ENCODE measurements at places on chromosomes 7 and 10. TPM values are rescaled to one million over a fixed set of nuclear protein-coding genes. Genes with fewer than 3 reads are reported as not detected.

DNA sequence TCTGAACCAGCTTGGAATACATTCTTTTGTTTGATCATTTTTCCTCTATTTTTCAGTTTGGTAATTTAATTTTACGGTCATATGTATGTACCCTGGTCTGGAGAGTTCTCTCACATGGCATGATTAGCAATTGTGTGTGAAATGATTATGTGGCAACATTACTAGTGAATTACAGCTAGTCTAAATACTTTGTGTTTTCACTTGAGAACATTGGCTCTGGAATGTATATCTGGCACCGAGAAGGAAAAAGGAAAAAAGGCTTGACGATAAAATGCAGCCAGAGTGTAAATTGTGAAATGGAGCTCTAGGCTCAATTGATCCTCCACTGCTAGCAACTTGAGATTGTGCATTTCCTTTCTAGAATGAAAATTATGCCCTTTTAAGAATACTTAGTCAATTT is 397.2 kb downstream of the EXOC4 start:
- H3K4me3 ChIP-seq, result no peak overlapping the region
- peaks cover 3% of the 10 kb centered on the region for H3K36me3 ChIP-seq
- no peak overlapping the region for H3K27ac ChIP-seq
- H3K27me3 ChIP-seq, result peaks cover 15% of the 10 kb centered on the region
- DNase-seq, result no peak
- H3K4me1 ChIP-seq, result peaks cover 7% of the 10 kb centered on the region

DNA sequence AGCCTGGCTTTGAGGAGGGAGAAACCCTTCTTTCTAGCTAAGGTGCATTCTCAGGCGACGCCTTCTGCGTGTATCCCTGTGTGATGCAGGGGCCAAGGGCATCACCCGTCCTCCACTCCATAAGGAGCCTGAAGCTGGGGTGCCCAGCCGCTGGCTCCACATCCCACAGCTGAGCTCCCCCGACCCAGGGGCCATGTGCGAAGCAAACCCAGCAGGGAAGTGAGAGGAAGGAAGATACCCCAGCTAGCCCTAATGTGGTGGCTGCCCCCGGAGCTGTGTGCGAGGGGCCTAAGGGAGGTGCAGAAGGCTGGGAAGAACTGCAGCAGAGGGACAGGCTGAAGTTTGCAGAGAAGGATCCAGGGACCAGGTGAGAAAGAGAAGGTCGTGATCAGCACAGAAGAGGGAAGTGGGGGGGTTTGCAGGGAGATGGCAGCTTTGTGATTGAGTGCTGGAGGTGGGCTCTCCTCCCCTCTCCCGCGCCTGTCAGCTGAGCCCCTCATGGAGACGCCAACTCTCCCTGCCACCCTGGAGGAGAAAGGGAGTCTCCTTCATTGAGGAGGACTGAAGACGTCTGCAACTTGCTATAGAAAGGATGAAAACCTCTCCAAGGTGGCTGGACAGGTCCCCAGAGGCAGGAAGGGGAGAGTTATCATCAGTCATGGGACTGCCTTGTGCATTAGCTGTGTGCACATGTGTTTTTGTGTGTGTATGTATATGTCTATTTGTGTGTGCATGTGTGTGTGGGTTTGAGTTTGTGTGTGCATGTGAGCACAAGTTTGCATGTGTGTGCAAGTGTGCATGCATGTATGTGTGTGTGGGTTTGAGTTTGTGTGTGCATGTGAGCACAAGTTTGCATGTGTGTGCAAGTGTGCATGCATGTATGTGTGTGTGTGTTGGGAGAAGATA is 3.5 kb upstream of the CALML5 start:
- H3K27ac ChIP-seq, result peak overlapping the region; percentile 45
- DNase-seq, result no peak
- H3K4me3 ChIP-seq, result peak overlapping the region; percentile 39
- peaks cover 32% of the 10 kb centered on the region for H3K4me1 ChIP-seq
- no peaks in the 10 kb centered on the region for H3K36me3 ChIP-seq

- no peak overlapping the region for H3K4me3 ChIP-seq
- H3K27me3 ChIP-seq, result no peaks in the 10 kb centered on the region
- no peaks in the 10 kb centered on the region for H3K36me3 ChIP-seq
- DNase-seq, result no peak
- H3K4me1 ChIP-seq, result peaks cover 37% of the 10 kb centered on the region
These were observed 9.7 kb upstream of the EDRF1 start for GRCh38 chr10:125709553-125710474.

Gene EFCAB10
- not detected for total RNA-seq

GRCh38 chr10:131677671-131678070 is 223.1 kb upstream of the PPP2R2D start:
- no peaks in the 10 kb centered on the region for H3K27me3 ChIP-seq
- no peaks in the 10 kb centered on the region for H3K36me3 ChIP-seq
- no peaks in the 10 kb centered on the region for H3K4me1 ChIP-seq
- no peak for DNase-seq

- peaks cover 6% of the 10 kb centered on the region for H3K27me3 ChIP-seq
- H3K4me1 ChIP-seq, result no peaks in the 10 kb centered on the region
- no peak for DNase-seq
- no peak overlapping the region for H3K27ac ChIP-seq
These were observed 147.9 kb downstream of the DNAH11 start for GRCh38 chr7:21690705-21691104.

DNA sequence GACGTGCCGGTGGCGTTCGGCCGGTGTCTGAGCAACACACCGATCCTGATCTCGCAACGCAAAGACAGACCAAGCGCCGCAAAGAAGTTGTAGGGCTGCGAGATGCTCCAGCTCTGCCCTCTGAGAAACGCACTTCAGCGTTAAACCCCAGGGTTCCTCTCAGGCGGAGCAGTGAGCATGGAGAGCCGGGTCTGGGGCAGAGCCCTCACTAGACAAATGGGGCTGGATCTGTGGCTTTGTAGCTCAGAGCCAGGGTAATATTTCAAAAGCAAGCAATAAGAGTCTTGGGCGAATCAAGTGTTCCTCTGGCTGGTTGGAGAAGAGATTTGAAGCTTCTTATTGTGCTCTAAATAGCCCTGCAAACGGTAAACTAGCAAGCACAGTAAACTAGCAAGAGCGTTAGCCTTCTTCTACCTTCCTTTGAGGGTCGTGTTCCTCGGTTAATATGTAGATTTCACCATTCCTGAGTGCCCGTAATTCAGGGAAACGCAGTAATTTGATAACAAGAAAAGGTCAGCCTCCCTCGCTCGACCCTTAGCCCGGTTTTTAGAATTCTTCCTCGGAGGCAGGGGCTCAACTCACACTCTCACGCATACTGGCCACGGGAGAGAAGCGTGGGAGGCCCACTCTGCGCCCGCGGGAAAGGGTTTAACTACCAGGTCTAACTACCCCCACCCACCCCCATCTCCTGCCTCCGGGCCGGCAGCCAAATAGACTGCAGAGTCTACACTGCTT is 6.7 kb downstream of the SKAP2 start:
- H3K27ac ChIP-seq, result peak overlapping the region; percentile 96
- peak overlapping the region; percentile 92 for H3K4me3 ChIP-seq
- DNase-seq, result peak; percentile 71
- H3K27me3 ChIP-seq, result peaks cover 3% of the 10 kb centered on the region

- H3K4me3 ChIP-seq, result no peak overlapping the region
- H3K36me3 ChIP-seq, result peaks cover 7% of the 10 kb centered on the region
- H3K27ac ChIP-seq, result no peak overlapping the region
- peaks cover 24% of the 10 kb centered on the region for H3K4me1 ChIP-seq
- DNase-seq, result no peak
- H3K27me3 ChIP-seq, result no peaks in the 10 kb centered on the region
These were observed 8.7 kb downstream of the ARL3 start for GRCh38 chr10:102705531-102705930.

DNA sequence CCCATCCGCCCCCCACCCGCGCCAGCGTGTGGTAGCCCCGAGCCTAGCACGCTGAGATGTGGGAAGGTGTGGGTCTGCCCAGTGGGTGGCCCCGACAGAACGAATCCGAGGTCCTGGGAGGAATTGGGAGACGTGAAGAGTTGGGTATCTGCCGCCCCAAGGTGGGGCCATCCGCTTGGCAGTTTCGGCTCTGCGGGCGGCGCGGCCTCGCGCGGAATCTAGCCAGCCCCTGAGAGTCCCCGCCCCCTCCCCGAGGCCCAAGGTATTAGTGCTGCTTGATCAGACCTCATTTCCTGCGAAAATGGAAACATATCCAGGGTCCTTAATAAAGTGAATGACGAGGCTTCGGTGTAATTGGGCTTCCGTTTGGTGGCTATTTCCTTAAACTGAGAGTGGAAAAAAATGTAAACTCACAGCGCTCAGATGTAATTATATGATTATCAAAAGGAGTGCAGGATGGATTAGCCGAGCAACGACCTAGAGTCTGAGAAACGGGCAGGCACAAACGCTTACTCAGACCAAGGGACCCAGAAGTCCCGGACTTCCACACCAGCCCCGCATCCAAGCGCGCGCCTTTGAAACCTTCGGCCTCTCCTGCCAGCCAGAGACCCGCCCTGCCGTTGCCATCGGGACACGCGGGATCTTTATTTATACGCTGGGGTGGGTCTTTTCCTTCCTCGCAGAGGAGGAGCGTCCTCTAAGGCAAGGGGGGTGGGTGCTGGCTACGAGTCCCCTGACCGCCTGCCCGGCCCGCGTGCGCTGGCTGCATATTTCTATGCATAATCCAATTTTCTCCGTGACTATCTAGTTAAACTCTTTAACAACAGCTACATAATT is 12.8 kb downstream of the LBX1 start:
- no peak for DNase-seq
- H3K4me3 ChIP-seq, result peak overlapping the region; percentile 77
- H3K4me1 ChIP-seq, result peaks cover 16% of the 10 kb centered on the region
- peaks cover 2% of the 10 kb centered on the region for H3K36me3 ChIP-seq
- peak overlapping the region; percentile 55 for H3K27ac ChIP-seq
- H3K27me3 ChIP-seq, result peaks cover 94% of the 10 kb centered on the region

Gene ASZ1
- not detected for total RNA-seq

Gene AKR1C3
- 14.6 TPM for total RNA-seq

DNA sequence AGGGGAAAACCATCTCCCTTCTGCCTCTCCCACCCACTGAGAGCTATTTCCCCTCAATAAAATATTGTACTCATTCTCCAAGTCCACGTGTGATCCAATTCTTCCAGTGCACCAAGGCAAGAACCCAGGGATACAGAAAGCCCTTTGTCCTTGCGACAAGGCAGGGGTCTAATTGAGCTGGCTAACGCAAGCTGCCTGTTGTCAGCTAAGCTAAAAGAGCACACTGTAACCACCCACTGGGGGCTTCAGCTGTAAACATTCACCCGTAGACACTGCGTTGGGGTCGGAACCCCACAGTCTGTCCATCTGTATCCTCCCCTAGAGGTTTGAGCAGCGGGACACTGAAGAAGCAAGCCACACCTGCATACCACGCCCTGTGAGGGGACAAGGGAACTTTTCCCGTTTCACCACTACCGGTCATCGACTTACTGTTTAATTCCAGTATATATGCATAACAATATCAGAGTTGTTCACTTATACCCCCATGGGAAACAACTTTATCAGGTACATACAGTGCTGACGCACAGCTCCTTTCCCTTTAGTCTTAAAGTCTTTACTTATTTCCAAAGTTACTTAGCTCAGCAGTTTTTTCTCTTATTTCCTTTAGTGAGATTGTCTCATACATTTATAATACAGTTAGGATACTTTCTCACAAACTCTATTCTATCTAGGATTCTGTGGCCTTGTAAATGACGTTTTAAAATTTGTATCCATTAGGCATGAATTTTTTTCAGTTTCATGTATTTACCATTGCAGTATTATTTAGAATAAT is 721.6 kb downstream of the ANKRD7 start:
- H3K4me1 ChIP-seq, result no peaks in the 10 kb centered on the region
- no peaks in the 10 kb centered on the region for H3K36me3 ChIP-seq
- no peak overlapping the region for H3K4me3 ChIP-seq
- no peak overlapping the region for H3K27ac ChIP-seq
- H3K27me3 ChIP-seq, result no peaks in the 10 kb centered on the region

GRCh38 chr10:32167450-32167849 is 111.2 kb upstream of the KIF5B start:
- DNase-seq, result no peak
- H3K4me1 ChIP-seq, result peaks cover 6% of the 10 kb centered on the region
- H3K36me3 ChIP-seq, result no peaks in the 10 kb centered on the region
- H3K27ac ChIP-seq, result no peak overlapping the region

DNA sequence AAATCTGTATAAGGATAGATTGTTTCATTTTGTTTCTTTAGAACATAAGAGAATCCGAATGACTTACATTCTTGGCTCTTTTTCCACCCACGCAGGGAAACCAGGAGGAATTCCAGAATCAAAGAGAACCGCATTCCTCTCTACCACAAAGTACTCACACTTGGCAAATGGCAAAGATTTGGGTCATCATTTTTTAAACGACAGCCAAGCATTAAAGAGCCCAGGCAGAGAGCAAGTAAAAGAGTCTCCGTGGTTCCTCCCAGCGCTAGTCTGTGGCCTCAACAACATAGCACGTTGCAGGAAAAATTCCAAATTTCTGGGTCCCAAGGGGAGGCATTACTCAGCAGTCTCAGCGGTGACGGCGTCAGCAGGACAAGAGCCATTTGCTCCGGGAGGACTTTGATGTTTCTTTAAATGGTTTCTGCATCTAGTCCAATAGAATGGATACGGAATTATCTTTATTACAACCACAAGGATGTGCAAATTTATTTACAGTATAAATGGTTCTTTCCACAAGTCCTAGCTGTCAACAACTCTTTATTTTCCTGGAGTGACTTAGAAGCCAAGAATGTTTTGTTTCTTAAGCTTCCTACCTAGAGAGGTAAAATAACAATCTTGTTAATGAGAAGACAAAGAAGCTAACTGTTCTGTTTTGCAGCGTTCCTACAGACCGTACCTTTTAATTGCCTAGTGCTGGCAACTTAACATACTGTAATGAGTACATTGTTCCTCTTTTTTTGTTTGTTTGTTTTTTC is 232.5 kb downstream of the SKIDA1 start:
- no peak for DNase-seq
- no peaks in the 10 kb centered on the region for H3K36me3 ChIP-seq
- H3K27me3 ChIP-seq, result no peaks in the 10 kb centered on the region
- peak overlapping the region; percentile 79 for H3K4me3 ChIP-seq

Gene NOS3
- total RNA-seq, result 1.7 TPM

GRCh38 chr10:121106611-121107010 is 255.4 kb downstream of the WDR11 start:
- H3K4me3 ChIP-seq, result no peak overlapping the region
- no peak overlapping the region for H3K27ac ChIP-seq
- peaks cover 10% of the 10 kb centered on the region for H3K4me1 ChIP-seq

- no peak overlapping the region for H3K4me3 ChIP-seq
- H3K27ac ChIP-seq, result no peak overlapping the region
- DNase-seq, result no peak
- no peaks in the 10 kb centered on the region for H3K36me3 ChIP-seq
These were observed 113.9 kb downstream of the CACNB2 start for GRCh38 chr10:18254086-18254485.

Gene MCM10
- 31.7 TPM for total RNA-seq

- H3K27me3 ChIP-seq, result no peaks in the 10 kb centered on the region
- H3K36me3 ChIP-seq, result no peaks in the 10 kb centered on the region
- no peaks in the 10 kb centered on the region for H3K4me1 ChIP-seq
- H3K4me3 ChIP-seq, result no peak overlapping the region
- no peak overlapping the region for H3K27ac ChIP-seq
These were observed 75.6 kb downstream of the GRM8 start for GRCh38 chr7:127177156-127177555.

DNA sequence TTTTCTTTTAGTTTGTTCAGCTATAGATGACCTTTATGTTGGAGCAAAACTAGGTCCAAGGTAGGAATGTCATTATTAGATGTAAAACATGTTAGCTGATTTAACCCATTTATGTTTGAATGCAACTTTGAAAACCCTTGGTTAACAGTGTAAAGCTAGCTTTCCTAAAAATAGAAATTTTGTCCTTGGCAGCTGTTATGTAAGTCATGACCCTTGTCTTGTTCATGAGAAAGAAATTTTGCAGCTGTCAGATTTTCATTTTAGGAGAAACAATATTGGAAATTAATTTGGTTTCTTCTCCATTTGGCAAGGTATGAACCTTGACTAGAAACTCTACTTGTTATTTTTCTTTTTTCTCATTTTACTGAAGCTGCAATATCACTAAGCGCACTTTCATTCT is 23.9 kb upstream of the CCAR1 start:
- H3K4me1 ChIP-seq, result no peaks in the 10 kb centered on the region
- DNase-seq, result no peak
- no peaks in the 10 kb centered on the region for H3K27me3 ChIP-seq
- H3K27ac ChIP-seq, result no peak overlapping the region
- H3K4me3 ChIP-seq, result no peak overlapping the region

Gene MDH2
- 239 TPM for total RNA-seq
